ENCODE measurements at places on chromosomes 3 and 15.

- no peak for DNase-seq
Measured at GRCh38 chr3:115111632-115112031, 35.5 kb downstream of the ZBTB20 start.

GRCh38 chr3:142622405-142622804, 26.2 kb downstream of the PLS1 start:
- no peak for DNase-seq

DNA sequence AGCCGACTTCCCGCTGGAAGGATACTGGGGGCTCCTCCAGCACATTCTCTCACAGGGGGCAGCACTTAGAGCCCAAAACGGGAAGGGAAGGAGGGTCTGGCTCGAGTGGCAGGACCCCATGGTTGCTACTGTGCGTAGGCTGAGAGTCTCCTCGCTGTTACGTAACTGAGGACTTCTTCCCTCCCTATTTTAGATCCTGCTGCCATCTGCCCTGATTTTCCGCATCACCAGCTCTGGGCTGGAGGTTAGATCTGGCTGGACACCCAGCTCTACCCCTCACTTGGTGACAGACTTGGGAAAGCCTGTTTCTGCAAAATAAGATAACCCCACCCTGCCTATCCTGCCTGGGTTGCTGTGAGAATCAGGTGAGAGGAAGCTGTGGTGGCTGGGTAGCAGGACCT, 47.7 kb downstream of the BDH1 start:
- no peak for DNase-seq

GRCh38 chr15:42031198-42031915, 10.5 kb upstream of the PLA2G4E start:
- DNase-seq: no peak

GRCh38 chr3:29919571-29919970, 638.7 kb downstream of the RBMS3 start:
- no peak for DNase-seq

- no peak for DNase-seq
Measured at GRCh38 chr15:66157507-66157906, 96.0 kb downstream of the MEGF11 start.

DNA sequence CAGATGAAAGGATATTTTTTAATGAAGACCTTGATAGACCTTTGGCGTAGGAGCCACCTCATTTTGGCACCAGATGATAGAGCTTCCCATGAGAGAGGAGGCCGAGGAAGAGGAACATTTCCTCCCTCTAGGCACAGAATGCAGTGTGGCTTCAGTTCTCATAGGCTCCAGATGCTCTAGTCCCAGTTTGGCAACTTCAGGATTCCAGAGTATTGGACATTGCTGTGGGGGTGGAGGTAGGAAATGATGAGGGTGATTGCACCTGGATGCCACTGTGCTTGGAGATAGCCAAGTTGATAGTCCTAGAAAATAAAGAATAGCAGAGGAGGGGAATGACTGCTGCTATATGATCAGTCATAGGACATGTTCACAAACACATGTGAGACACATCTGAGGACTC, 58.3 kb upstream of the KY start:
- DNase-seq: no peak

DNA sequence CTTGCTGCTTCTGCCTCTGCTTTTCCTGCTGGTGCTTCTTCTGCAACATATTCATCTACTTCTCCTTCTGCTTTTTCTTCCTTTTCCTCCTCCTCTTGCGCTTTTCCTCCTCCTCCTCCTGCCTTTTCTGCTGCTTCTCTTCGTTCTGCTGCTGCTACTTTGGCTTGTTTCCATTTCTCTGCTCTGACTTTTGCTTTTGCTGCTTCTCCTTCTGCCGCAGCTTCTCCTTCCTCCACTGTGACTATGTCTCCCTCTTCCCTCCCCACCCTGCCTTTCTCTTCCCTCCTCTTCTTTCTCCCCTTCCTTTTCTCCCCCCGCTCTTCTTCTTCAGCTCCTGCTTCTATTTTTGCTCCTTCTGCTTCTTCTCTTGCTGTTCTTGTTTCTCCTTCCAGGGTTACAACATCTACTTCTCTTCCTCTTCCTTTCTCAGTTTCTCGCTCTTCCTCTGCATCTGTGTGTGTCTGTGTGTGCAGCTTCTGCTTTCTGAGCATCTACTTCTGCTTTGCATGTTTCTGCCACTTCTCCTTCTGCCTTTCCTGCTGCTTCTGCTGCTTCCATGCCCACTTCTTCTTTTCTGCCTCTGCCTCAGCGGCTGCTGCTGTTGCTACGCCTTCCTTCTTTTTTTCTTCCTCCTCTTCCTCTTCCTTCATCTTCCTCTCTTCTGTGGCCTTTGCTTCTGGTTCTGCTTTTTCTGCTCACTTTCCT, 51.4 kb downstream of the FAM43A start:
- DNase-seq: no peak

- no peak for DNase-seq
Measured at GRCh38 chr3:185423178-185423577, 60.2 kb downstream of the MAP3K13 start.

GRCh38 chr15:92062505-92062904, 209.0 kb downstream of the SLCO3A1 start:
- DNase-seq: no peak

DNA sequence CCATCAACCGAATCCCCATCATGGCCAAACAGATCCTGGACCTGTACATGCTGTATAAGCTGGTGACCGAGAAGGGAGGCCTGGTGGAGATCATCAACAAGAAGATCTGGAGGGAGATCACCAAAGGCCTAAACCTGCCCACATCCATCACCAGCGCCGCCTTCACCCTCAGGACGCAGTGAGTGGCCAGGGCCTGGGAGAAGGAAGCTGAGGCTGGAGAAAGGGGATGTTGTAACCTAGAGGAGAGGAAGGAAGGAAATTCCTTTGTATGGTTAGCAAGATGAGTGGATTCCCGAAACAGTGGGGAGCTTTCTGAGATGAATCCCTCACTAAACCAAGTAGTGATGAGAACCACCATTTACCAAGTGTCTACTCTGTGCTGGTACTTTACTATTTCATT, 25.8 kb upstream of the CLK3 start:
- DNase-seq: no peak

DNA sequence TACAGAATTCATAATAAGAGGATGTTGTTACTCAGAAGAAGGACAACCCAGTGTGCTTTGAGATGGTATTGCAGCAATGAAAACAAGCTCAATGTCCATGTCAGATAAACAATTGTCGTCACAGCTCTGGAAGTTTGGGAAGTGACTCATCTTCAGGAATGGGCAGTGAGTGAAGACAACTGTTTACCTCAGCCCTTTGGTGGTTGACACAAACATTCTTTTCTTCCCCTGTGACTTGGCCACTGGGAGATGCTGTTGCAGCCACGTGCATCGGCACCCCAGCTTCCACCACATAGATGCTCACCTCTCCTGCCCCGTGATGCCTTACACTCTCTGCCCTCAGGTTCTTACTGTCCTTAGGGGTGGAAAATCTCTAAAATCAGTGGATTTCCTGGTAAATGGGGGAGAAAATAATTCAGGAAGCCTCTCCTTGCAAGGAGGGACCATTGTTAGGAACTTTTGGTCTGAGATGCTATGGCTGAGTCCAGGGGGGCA, 114.1 kb upstream of the GALNT15 start:
- no peak for DNase-seq

- DNase-seq: no peak
Measured at GRCh38 chr3:127457094-127457475, 133.4 kb downstream of the TPRA1 start.

GRCh38 chr15:70103880-70104626, 6.3 kb upstream of the TLE3 start:
- no peak for DNase-seq

DNA sequence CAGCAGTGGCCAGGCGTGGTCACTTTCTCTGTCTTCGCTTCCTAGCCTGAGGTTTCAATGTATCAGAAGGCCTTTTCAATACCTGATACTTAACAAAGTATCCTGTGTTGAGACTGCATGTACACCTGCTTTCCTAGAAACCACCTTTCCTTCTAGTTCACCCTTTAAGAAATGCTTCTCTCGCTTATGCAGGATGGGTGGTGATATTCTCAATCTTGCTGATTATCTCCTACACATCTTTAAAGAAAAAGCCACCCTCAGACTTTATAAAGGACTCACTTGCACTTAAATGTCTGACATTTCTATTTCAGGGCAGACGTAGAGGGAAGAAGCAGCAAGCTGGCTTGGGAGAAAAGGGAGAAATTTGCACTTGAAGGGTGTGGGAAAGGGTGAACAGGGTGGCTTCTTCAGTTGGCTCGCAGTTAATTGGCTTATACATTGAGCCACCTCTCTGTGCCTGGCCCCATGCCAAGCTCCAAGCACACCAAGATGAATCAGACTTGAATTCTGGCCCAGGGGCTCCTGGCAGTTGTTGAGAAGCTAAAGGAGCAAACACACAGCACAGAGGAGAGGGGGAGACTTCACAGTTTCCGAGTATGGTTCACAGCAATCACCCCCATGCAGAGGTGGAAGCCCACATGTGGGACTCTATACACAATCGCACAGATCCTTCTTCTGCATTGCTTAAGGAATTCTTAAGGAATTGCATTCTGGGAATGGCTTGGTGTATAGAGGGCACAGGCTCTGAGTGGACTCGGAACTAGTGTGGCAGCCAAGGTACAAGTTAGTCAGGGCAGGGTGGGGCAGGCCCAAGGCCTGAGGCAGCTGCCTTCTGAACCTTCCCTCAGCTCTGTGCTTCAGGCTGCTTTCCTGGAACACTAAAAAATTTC, 1.3 kb downstream of the ARL6IP5 start:
- peak; percentile 63 for DNase-seq

- no peak for DNase-seq
Measured at GRCh38 chr15:82130248-82130647, 84.4 kb upstream of the MEX3B start.

GRCh38 chr3:13461169-13462124, 18.7 kb upstream of the HDAC11 start:
- DNase-seq: peak; percentile 39

DNA sequence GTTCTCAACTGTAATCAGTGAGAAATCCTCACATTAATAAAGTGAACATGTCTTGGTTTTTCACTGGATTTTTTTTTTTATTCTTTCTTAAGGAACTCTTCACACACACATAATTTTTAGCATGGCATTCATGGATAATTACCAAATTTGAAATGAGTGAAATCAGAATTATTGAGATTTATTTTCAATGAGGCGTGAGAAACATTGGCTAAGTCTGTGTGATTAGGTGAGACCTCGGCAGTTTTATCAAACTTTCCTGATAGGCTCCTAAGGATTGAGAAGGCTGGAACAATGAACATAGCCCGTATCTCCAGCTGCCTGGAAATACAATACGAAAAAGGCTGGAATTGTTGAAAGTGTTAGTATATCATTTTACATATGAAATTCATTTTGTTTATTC, 35.5 kb downstream of the MDFIC2 start:
- no peak for DNase-seq

DNA sequence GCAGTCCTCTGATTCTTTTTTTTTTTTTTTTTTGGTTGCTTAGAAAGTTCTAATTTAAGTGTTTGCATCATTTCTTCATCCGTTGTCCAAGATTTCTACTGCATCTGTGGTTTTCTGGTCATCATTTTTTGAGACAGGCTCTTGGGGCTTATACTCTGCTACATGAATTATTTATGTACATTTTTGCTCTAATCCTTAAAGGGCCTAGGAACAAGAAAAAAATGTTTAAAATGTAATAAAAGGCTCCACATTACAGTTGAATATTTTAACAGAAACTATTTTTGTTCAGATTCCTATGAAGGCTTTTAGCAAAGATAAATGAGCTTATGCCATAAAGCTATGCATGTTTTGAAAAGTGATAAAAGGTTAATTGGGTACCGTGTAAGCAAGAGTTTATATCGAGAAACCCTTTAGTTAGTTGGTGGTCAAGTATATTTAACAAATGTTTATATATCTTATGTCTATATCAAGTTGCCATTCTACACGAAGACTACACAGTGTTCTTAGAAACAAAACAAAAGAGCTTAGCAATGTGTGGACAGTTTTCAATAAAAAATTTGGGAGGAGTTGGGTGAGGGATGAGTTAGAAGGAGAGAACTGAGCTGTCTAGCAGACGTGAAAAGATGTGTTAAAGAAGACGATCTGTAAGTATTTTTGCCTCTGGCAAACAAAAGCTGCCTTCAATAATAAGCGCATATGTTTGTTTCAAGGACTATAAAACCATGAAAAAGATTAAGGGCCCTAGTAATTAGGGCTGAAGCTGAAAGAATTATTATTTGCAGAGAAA, 563.6 kb upstream of the NAALADL2 start:
- no peak for DNase-seq

GRCh38 chr15:57704441-57704840, 2.1 kb upstream of the POLR2M start:
- DNase-seq: no peak

DNA sequence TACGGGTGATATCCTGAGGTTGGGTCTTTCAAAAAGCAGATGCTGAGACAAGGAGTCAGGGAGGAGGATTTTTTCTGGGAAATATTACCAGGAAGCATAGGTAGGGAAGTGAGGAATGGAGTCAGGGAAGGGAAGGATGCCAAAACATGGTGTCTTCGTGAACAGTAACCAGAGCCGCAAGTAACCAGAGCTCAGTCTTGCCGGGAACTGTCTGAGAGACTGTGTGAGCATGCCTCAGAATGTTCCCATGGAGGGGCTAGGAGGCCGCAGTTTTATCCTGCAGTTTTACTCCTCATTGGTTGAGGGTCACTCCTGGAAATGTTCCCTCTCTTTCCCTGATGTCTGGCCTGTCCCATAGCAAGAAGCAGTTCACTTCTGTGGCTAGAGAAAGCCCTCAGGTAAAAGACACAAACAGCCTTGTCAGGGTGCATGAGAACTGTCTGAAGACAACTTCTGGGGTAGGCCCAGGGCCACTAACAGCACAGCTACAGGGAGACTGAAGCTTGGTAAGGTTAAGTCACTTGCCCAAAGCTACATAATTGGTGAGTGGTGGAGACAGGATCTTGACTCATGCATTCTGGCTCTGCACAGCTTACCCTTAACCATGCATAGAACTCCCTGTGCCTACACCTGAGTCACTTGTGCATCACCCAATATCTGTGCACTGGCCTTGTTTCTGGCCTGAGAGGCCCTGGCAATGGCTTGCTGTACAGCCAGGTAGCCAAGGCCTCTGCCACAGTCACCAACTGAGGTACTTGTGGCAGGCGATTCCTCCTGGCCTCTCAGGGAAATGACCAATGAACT, 76.3 kb upstream of the FRMD4B start:
- DNase-seq: no peak

DNA sequence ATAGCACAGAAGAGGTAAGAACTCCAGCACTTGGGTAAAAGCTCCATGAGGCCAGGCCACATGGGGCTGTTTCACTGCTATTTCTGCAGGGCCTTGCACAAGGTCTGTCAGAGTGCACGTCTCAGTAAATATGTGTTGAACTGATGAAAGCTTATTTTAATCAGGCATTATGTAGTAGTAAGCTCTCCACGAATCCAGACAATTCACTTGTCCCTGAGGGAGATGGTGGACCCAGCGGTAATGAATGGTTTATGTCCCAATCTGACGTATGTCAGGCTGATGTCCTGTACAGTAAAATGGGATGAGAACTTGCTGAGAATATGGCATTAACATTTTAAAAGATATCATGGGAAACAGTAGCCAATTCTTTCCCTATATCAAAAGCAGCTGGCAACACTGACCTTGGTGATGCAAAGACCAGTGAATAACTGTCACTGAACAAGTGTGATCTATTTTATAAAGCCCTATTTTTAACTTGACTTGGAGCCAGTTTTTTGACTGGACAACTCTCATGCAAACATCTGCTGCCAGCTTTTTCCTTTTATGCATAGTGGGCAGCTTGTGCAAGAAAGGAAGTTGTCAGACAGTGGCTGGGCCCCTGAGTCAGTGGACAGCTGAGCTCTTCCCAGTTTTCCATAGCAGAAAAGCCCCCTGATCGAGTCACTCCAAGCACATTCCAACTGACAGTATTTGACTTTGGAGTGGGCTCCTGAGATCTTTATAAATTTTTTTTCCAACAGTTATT, 519.8 kb upstream of the MDFIC2 start:
- no peak for DNase-seq

Measured in activated CD8-positive, alpha-beta memory T cell treated with anti-CD3 and anti-CD28 coated beads for 4 hours (primary cell).